ENCODE measurements at places on chromosomes 4 and X.

DNA sequence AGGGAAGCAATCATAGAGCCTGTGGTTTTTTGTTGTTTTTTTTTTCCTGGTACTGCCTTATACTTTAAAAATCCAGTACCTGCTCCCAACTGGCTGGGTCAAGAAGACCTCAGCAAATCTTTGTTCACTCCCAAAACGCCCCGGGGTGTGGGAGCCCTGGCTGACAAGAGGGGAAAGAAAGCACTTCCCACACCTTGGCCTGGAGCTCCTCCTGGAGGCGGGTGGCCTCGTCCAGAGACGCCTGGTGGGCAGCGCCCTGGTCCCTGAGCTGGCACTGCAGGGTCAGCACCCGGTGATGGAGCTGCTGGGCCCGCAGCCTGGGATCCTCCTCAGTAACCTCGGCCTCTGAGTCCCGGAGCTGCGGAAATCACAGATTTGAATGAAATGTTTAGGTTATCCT lies 38.2 kb downstream of the C4orf50 start:
- no peak for DNase-seq

DNA sequence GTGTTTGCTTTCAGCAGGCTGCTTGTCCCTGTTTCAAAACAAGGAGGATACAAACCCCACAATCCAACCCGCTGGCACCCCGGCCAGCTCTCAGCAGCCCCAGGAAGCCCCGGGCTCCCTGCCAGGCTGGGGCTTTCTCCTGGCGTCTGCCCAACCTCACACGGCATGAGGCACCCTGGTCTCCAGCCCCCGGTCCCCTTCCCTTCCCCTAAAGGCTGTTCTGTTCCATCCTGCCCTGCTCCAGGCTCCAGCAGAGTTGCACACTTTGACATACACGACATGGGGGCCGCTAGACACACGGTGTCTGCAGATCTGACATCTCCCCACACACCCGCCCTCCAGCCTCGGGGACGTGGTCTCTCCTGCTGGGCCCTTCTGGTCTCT lies 107.7 kb upstream of the ADRA2C start:
- no peak for DNase-seq

GRCh38 chrX:153214934-153215333 lies 35.9 kb downstream of the MAGEA1 start:
- no peak for DNase-seq

GRCh38 chr4:53563824-53564223 lies 27.5 kb downstream of the LNX1 start:
- no peak for DNase-seq

DNA sequence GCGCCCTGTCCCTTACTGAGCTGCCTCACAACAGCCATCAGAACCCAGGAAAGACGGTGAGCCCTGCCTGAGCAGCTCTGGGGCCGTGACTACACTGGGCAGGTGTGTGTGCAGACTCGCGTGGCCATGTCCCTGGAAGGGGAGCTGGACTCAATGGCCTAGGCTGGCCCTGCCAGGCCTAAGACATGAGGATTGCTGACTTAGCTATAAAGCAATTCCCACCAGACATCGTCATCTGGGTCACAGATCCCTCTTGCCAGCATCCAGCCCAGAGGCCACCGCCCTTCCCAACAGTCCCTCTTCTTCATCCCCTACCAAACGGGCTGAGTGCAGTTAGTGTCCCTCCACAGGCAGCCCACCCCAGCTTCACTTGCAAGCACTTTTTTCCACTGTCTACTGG lies 3.7 kb downstream of the NAA10 start:
- DNase-seq = no peak

GRCh38 chrX:106615041-106615440 lies 3.3 kb downstream of the RADX start:
- no peak for DNase-seq

DNA sequence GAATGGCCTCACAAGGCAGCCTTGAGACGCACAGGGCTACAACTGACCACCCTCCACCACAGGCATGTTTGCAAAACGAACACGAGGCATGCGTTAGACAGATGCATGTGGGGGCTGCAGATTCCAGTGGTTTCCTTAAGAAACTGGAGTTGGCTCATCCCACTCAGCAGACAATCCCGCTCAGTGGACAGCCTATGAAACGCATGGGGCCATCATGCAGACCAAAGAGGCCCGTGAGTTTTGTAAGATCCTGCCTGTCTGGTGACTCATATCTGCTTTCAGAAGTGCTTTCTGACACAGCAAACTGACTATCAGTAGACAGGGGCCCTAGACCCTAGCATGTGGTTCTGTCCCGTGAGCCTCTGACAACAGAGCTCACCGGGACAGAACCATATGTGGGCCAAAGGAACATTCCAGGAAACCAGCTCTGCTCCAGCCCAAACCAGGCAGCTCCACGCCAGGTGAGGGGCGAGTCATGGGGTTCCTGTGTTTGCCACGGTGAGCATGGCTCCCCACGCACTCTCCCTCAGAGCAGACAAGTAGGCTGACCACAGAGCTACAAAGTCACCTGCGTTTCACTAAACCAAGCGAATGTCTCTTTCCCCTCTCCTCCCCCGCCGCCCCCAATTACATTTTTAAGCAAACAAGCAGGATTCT lies 74.4 kb downstream of the MTMR1 start:
- no peak for DNase-seq

DNA sequence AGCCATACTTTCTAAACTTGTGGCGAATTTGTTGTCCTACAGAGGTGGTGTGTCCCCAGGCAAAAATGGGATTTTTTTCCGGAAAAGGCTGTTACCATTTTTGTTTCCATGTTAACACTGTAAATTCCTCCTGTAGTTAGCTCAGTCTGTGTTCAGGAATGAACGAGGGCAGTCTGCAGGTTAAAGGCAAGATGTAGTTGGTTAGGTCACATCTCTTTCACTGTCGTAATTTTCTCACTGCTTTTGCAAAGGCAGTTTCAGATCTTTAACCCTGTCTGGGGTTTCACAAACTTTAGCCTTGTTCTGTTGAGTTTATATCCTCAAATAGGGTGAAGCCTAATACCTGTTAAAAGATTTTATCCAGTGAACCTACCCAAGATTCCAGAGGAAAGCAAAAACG lies 50.5 kb upstream of the PUDP start:
- DNase-seq = no peak

DNA sequence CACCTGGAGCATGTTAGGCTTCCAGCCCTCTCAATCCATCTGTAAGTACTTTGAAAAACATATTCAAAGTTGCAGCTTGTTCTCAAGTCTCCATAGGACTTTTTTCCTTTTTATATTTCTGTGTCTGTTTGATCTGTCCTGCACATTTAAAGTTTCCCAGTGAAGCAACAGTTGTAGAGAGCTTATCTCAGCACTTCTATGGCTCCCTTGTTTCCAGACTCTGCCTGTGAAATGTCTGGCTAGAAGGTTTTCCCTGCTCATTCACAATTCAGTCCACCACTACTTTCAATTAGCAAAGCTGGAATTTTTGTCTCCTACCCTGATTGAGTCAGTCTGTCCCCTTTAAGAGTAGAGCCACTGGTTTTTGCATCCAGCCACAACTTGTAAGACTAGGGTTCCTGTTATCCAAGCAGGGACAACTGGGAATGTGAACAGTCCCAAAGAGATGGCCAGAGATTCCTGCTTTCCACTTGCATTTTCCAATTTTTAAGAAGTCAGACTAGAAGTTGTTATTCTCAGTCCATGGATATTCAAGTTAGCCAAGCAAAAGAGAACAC lies 116.1 kb downstream of the GASK1B start:
- DNase-seq = no peak

- no peak for DNase-seq
Observed at GRCh38 chr4:94039226-94039625, 168.4 kb upstream of the SMARCAD1 start.

DNA sequence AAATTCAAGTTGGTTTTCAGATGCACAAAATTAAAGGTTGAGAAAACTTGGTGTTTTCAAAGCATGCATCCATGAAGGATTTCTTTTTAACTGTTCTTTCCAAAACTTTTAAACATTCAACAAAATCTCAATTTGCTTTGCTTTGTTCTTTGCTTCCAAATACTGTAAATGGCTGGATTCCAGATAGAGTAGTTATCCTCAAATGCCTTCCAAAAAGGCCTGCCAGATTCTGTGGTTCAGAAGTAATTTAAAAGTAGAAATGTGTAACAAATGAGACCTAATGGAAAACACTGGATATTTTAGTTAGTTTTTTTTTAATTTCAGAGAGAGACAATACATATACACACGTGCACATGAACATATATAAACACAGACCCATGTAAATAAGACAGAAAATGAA lies 97.3 kb downstream of the NR3C2 start:
- DNase-seq = no peak

All from stimulated activated CD8-positive, alpha-beta memory T cell treated with anti-CD3 and anti-CD28 coated beads, Interleukin-12 subunit alpha, Interleukin-12 subunit beta, amount 100 ng/mL, for 4 hours (primary cell).